Dermis microvascular lymphatic vessel endothelial cell (primary cell): ENCODE measurements at places on chromosomes 7 and 10.

DNA sequence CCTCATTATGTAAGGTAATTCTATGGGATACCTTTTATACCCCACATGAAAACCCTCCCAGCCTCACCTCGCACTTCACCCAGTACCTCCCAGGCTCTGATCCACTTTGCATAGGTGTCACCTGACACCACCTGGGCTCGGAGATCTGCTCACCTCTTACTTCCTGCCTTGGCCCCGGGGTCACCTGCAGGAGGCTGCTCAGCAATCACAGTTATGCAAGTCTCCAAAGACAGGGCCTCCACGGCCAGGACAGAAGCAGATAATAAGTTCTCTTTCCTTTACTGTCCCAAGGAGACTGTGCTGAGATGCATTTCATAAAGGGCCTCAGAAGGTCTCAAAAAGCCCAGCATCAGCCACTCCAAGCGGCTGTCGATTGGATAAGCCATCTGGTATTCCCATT lies 112.4 kb upstream of the PPP2R2D start:
- DNase-seq: no peak

DNA sequence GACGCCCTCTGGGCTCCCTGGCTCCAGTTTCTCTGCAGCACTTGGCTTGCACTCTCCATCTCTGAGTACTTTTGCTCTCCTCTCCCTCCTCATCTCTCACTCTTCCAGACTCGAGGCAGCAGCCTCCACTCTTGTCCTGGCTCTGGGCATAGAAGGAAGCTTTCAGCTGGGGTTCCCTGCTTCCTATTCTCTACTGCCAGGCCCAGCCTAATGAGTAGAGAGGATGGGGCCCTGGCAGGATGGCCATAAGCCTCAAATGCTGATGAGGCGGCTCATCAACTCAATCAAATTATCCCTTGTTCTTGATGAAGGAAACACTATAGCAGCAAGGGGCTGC lies 55.8 kb downstream of the NEURL1 start:
- DNase-seq: no peak

DNA sequence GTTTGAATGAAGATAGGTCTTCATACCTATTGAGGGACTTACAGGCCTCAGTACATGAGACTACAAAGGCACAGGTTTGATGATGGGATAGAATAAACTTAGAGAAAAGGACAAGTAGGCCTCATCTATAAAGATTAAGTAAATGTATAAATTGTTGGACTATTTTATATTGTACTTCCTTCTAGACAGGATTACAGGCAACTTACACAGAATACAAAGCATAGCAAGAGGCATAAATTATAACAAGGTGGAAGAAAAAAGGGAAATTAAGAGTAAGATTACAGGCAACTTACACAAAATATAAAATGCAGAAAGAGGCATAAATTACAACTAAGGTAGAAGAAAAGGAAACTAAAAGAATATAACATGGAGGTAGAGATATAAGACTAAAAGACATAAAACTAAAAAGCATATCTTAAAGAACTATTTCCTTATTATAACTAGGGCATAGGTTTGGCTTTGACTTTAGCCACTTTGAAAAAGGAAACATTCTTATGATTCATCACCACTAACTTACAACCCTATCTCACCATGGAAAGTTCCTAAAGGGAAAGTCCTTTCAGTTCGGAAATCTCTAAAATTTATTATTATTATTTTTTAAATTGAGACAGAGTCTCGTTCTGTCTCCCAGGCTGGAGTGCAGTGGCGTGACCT lies 153.1 kb downstream of the GALNT11 start:
- DNase-seq: no peak

DNA sequence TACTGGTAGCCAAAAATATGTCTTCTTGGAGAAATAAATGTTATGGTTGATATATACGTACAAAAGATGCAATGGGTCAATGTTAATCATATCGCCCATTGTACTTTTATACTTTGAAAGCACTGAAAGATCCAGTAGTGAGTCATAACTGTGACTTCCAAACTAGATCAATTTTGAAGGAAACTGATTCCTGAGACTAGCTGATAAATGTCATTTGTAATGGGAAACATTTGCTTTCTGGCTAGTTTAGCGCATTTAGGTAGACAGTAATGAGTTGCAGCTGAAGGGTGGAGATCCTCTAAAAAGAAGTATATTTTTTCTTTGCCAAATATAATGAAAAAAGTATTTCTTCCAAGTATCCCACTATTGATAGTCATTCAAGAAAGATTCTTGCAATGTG lies 53.5 kb upstream of the ARHGAP21 start:
- DNase-seq: no peak

DNA sequence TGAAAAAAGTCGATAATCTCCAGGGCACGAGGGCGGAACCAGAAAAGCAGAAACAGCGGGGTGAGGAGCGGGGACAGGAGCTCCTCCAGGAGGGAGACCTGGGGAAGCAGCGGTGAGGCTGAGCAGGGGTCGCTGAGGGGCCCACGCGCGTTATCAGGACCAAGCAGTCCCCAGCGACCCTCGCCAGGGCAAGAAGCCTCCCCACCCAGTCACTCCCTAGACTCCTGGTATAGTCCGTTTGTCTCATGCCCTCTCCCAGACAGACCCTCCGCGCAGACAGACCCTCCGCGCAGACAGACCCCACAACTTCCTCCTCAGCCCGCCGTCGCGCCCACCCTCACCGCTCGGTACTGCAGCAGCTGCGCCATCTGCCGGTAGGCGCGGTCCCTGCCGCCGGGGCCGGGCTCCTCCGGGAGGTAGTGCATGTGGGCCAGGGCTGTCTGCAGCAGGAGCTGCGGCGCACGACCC lies 6.3 kb downstream of the ATG9B start:
- DNase-seq: no peak

- no peak for DNase-seq
These were observed 36.8 kb upstream of the SPAM1 start for GRCh38 chr7:123888192-123888591.

DNA sequence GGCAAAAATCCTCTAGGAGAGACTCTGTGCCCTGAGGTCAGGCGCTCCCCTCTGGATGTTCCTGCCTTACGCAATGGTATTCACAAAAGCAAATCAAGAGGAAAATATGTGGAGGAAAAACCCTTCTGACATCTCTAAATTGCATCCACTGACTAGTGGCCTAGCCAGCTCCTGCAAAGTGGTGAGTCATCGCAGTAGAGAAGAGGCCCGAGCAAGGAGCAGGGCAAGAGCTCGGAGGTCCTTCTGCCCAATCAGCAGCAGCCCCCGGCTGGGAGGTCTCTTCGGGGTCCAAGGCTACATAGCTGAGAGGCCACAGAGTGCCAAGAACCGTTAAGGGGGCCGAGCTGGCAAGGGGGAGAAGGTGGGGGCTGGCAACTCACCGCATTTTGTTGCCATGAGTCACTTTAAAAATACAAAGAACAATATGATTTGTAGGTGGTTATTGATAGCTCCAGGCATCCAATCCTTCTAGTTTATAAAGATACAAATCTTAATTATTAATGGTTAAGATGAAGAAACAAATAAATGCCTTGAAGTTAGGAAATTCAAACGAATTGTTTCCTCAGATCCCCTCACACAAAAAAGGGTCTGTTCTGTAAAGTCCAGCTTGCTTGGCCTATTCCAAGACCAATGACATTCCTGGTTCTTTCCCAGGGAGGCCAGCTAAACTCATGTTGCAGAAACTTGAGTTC lies 161.6 kb downstream of the PKD1L1 start:
- peak; percentile 80 for DNase-seq

GRCh38 chr10:409408-410040 lies 274.3 kb downstream of the ZMYND11 start:
- DNase-seq: no peak

GRCh38 chr10:104924101-104924795 lies 283.2 kb downstream of the SORCS3 start:
- DNase-seq: no peak

GRCh38 chr10:110017052-110017451 lies 9.3 kb downstream of the ADD3 start:
- DNase-seq: no peak

DNA sequence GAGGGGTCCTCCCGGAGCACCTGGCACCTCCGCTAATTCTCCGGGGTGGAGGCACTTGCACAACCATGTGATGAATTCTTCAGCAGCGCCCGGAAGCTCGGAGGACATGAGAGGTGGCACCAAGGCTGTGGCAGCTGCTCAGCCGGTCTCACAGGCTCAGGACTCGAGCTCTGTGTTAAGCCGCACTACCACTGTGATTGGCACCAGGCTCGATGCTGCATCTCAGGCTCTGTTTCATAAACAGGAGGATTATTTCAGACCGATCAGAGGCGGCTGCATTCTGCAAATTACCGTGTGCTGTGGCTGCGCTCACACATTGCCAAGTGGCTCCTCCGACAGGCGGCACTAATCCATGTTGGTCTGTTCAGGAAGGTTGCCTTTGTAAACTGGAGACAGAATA lies 495.2 kb downstream of the DNAJB6 start:
- DNase-seq: no peak

GRCh38 chr7:93145354-93145753 lies 2.8 kb downstream of the SAMD9L start:
- no peak for DNase-seq

DNA sequence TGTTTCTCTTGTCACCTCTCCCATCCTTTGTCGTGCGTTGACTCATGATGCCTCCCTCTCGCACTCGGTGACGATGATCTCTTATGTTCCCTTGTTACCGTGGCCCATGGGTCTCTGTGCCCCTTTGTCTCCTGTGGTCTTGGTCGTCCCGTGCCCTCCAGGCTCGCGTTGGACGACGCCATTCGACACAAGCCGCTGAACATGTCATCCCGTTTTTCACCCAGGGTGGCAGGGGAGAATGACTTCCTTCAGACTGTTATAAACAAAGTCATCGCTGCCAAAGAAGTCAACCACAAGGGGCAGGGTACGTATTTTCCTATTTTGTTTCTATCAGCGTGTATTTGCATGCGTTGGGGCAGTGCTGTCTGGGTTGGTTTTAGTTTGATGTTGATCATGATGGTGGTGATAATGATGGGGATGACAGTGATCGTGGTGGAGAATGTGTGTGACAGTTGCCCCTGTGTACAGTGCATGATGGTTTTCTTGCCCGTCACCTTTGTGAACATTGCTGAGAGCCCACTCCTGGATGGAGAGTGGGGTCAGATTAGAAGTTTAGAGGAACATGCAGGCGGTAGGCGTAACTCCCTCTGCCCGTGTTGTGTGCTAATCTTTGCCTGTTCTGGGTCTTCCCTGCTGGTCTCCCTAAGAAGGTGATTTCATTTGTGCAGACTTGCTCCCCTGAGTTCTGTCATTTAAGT lies 107.0 kb downstream of the DOCK1 start:
- no peak for DNase-seq

GRCh38 chr10:64257704-64258103 lies 736.5 kb downstream of the REEP3 start:
- no peak for DNase-seq

- DNase-seq: no peak
These were observed 293.0 kb downstream of the ZWINT start for GRCh38 chr10:56068040-56068439.

DNA sequence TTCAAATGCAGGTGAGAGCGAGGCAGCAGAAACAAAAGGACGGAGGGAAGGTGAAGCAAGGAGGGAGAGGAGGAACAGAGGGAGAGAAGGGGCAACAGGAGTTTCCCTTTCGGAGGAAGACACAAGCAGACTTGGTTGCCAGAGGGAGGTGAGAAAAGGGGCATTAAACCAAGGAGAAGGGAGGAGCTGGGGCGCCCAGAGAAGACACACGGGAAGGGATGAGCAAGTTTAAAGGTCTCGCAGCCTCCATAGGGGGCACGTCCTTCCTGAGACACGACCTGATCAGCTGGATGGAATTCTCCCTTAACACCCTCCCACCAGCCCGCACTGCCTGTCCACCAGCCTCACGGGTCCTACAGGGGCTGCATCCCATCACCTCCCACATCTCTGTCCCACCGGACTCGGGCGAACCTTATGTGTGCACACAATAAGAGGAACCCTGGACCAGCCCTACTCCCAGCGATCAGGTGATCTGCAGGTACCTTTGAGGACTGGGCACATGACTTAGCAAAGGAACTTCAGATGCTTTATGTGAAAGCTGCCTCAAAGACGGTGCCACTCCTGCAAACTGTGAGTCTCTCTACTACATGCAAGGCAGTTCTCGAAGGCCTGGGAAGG lies 251.2 kb downstream of the TNS3 start:
- DNase-seq: no peak

DNA sequence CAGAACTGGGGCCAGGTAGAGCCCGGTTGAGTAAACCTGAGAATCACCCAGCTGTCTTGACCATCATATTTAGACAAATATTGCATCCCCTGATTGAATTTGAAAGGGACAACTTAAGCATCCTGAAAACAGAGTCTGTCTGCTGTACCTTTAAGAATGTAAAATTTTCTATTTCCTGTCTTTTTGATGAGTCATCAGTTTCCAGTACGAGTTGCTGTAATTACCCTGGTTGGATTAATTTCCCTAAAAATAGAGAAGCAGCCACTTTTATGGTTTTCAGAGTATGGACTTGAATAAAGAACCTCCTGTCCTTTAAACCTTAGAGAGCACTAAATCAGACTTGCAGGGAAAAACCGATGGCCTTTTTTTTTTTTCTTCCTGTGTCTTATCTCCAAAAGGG lies 164.6 kb upstream of the SH2B2 start:
- DNase-seq: peak; percentile 28

- no peak for DNase-seq
These were observed 107.9 kb upstream of the SFMBT2 start for GRCh38 chr10:7518693-7519092.

GRCh38 chr10:50622706-50623662 lies 772 bp downstream of the SGMS1 start:
- peak; percentile 52 for DNase-seq

DNA sequence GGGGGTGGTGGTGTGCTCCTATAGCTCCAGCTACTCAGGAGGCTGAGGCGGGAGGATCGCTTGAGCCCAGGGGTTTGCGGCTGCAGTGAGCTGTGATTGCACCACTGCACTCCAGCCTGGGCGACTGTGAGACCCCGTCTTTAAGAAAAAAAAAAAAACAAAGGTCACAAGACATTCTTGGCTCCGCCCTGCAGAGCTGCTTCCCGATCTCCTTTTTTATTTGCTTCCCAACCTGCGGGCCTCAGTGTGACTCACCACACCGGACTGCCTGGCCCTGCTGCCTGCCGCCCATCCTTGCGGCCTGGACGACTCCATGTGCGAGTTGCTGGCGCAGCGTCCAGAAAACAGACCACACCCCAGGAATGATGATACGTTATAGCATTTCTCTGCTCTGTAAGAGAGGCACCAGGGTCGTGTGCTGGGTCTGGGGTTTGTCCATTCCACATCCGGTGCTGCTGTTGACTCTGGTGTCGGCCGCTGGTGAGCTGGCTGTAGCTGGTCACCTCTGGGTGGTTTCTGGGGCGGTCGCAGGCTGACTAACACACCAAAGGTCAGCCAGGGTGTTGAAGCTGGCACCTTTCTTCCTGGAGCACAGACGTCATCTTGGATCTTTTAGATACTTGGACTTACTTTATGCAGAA lies 123.6 kb downstream of the TCF7L2 start:
- DNase-seq: no peak

- DNase-seq: no peak
These were observed 50.5 kb upstream of the GPR141 start for GRCh38 chr7:37633048-37633447.

- DNase-seq: peak; percentile 98
These were observed at the start of the genes CPEB3 and MARCHF5 for GRCh38 chr10:92290837-92291615. CPEB3 (minus strand) TSS chr10:92291078; CDS start chr10:92240350, 50,728 bp downstream. MARCHF5 (plus strand) TSS chr10:92291167; CDS start chr10:92291495, 328 bp downstream.

DNA sequence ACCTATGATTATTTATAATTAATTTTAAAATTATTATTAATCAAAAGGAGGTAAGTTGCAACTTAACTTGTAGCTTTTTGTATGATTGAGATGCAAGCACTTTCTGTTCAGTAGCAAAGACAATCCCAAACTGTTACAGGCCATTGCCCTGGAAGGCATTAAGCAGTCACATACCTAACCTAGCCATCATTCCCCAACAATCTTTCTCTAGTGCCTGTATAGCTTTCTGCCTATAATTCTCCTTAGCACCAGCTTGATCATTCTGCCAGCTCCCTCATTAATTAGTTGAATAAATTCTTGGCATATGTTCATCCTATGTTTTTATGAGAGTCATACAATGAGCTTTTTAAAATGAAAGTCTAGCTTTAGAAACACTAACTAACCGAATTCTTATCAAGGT lies 178.9 kb upstream of the TMEM106B start:
- DNase-seq: no peak
